ENCODE measurements at places on chromosomes 2 and 18.

DNA sequence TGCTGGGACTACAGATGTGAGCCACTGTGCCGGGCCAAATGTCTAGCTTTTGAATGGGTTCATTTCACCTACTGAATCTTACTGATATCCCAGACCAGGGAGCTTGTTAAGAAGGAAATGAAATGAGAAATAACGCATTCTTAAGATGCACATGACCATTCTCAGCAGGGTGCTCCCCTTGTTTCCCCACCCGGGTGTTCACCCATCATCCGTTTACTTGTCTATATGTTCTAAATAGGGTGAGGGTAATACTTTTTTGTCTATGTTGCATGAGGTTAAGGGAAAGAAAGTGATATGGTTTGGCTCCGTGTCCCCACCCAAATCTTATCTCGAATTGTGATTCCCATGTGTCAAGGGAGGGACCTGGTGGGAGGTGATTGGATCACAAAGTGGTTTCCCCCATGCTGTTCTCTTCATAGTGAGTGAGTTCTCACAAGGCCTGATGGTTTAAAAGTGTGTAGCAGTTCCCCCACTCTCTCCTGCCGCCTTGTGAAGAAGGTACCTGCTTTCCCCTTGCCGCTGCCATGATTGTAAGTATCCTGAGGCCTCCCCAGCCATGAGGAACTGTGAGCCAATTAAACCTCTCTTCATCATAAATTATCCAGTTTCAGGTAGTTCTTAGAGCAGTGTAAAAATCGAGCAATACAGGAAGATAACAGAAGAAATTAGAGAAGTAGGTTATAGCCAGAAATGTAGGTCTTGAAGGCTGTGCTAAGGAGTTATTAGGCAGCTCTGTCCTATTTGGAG is 129.1 kb downstream of the DDX1 start:
- no peak for DNase-seq

DNA sequence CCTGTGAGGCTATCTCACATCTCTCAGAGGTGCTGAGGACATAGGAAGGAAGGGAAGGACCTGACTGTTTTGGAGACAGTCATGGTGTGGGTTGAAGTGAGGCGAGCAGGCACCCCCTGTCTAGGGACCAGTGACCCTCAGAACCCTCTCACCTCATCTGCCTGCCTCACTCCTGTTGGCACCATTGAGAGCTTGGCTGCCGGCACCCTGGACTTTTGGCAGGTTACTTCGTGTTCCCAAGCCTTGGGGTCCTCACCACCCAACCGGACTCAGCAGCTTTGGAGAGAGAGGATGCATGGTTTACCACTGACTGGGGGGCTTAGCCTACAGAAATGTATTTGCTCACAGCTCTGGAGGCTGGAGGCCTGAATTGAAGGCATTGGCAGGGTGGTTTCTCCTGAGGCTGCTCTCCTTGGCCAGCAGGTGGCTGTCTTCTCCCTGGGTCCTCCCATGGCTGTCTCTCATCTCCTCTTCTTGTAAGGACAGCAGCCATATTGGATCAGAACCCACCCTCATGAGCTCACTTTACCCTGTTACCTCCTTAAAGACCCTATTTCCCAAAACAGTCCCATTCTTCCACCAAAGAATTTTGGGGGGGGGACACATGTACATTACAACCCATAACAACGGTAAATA is 142.0 kb downstream of the TSN start:
- DNase-seq = no peak

GRCh38 chr2:30331869-30332268 is 100.5 kb downstream of the LBH start:
- no peak for DNase-seq

DNA sequence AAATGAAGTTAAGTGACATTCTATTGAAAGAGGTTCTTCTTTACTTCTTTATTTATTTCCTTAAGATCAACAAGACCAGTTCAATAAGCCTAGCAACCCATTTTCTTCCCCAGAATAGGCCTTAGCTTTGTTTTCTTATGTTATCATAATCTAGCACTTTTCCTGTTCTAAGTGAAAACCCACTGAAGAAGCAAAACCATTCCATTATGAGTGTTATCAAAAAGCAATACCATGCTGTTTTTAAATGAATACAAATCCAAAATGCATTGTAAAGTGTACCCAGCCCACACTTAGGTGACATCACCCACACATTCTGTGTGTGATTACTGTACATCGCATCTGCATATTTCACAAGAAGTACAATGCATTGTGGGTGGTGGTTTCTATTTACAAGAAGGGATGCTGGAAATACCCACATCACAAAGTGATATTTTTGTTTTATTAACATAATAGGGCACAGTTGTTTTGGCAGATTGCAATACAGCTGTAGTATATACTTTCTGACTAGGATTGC is 679.5 kb downstream of the KCNJ3 start:
- DNase-seq = no peak

DNA sequence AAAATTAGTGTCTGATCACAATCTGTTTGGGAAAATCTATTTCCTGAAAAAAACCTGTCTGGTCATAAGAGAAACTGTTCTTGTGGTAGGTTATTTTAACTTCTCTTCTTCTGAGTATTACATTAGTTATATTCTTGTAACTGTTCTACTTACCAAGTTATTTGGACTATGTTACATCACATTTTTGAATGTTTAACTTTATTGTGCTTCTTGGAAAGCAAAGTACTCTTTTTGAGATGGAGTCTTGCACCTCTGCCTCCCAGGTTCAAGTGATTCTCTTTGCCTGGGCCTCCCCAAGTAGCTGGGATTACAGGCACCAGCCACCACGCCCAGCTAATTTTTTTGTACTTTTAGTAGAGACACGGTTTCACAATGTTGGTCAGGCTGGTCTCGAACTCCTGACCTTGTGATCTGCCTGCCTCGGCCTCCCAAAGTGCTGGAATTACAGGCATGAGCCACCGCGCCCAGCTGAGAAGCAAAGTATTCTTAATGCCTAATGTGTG is 39.4 kb downstream of the AFTPH start:
- no peak for DNase-seq

- DNase-seq = no peak
Measured at GRCh38 chr2:62785810-62786597, 80.5 kb downstream of the EHBP1 start.

DNA sequence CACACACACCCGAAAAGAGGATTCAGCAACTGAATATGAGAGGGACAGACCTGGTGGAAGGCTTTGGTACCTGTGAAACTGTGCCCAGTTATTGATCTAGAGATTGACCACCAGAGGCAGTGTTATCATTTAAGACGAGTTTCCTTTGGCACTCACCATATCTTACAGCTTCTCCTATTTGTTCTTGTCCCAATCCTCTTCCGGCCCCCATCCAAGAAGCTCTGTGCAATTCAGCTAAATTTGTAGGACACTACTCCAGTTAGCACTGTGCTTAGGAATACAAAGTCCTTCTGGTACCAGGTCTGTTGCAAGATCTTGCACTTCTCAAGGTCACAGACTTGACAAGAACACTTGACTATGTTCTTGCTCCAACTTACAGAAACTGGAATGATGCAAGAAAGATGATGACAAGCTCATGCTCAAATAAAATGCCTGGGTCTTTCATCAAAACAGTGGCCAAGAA is 177.7 kb downstream of the TMEM247 start:
- DNase-seq = no peak

- no peak for DNase-seq
Measured at GRCh38 chr2:168814939-168815907, 12.8 kb downstream of the NOSTRIN start.

- DNase-seq = no peak
Measured at GRCh38 chr2:41894563-41895333, 153.1 kb upstream of the PKDCC start.
